HCEC 1CT (cell line): ENCODE measurements at places on chromosomes 12 and 14.

DNA sequence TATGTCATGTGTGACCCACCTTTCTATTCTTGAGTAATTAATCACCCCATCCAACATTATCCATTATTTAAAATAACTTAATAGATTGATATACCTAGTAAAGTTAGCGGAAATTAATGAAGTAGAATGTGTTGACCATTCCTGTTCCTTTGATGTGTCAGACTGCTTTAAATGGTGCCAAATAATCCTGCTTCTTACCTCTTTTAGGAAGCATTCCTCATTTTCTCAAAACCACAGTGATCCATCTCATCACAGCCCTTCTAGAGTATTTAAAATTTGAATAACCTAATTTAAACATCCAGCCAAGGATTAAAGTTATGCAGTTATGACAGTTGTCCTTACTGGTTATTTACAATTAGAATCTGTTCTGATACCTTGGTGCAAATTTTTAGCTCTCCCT, 6.9 kb downstream of the MGAT4C start:
- no peak for DNase-seq

DNA sequence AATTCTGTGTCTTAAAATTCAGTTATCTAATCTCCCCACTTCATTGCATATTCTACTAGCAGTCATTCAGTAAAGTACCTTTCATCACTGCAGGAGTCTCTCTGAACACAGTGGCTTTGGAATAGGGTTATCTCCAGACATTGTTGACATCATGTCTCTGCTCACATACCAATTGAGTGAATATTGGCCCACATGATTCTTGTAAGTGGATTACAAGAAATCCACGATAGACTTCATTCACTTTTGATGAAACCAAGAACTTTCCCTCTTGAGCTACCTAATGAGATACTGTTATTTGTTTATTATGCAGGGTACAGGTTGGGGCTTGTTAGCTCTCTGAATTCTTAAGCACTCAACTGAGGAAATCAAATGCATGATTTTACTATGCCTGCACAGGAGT, 284.9 kb downstream of the RAD51B start:
- DNase-seq: peak; percentile 78

GRCh38 chr14:89327771-89328212, 89.2 kb downstream of the FOXN3 start:
- peak; percentile 36 for DNase-seq

GRCh38 chr14:61201171-61201570, 80.0 kb downstream of the TMEM30B start:
- DNase-seq: no peak

DNA sequence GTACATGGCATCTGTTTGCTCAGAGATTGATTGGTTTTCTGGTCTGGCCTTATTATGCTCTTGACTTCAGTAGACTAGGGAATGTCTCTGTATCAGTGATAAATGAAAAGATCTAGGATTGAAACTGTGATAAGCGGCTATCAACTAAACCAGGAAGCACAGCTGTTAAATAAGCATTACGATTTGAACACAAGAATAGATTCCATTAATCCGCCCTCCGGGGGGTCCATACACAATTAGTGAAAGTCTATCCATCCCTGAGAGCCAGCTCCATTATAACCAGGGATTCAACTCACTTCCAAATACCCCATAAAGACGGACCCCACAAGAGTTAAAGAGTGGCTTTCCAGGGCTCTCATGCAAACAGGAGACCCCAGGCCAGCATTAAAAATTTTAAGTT, 279.0 kb downstream of the GRIN2B start:
- no peak for DNase-seq

DNA sequence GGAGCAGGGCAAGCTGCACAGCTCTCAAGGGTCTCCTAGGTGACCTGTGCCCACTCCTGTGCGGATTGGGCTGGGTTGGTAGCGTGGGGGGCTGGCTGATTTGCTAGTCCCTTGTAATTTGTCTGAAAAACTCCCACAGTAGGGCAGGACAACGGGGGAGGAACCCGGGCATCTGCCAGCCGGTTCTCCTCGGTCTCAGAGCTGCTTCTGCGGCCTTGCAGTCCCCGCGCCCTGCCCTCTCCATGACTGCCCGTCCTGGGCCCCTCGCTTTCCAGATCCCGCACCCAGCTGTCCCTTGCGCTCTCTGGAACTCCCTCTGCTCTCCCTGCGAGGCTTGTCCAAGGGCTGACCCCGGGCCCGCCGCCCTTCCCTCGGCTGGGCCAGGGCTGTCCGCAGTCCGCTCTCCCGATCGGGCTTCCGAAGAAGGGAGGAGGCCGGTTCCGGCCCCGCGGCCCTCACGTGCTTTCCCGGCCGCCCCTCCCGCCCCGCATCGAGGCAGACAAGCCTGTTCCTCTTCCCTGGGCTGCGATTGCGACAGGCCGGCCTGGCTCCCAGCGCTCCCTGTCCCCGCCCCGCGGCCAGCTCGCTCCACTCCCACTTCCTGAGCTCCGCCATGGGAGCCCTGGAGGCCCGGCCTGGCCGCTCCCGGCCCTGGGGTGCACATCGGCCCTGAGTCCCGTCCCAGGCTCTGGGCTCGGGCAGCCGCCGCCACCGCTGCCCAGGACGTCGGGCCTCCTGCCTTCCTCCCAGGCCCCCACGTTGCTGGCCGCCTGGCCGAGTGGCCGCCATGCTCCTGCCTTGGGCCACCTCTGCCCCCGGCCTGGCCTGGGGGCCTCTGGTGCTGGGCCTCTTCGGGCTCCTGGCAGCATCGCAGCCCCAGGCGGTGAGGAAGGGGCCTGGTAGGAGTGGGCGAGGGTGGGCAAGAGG, at the start of gene LTBR:
Gene LTBR (plus strand): TSS at position 591 of the 927 bp plus-strand sequence. CDS start 197 bp downstream, at position 788.
- DNase-seq: peak; percentile 94

GRCh38 chr14:98956661-98957060, 315.3 kb downstream of the BCL11B start:
- DNase-seq: no peak

- DNase-seq: no peak
These were observed 350.7 kb downstream of the TMEM132D start for GRCh38 chr12:129552996-129553750.

GRCh38 chr14:61573321-61573720, 122.0 kb upstream of the HIF1A start:
- peak; percentile 51 for DNase-seq

DNA sequence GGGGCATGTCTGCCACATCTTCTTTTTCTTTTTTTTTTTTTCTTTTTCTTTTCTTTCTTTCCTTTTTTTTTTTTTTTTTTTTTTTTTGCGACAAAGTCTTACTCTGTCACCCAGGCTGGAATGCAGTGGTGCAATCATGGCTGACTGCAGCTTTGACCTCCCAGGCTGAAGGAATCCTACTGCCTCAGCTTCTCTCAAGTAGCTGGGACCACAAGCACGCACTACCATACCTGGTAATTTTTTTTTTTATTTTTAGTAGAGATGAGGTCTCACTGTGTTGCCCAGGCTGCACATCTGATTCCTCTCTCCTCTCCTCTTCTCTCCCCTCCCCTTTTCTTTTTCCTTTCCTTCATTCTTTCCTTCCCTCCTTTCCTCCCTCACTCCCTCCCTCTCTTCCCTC, 18.5 kb downstream of the SLC15A5 start:
- DNase-seq: no peak

DNA sequence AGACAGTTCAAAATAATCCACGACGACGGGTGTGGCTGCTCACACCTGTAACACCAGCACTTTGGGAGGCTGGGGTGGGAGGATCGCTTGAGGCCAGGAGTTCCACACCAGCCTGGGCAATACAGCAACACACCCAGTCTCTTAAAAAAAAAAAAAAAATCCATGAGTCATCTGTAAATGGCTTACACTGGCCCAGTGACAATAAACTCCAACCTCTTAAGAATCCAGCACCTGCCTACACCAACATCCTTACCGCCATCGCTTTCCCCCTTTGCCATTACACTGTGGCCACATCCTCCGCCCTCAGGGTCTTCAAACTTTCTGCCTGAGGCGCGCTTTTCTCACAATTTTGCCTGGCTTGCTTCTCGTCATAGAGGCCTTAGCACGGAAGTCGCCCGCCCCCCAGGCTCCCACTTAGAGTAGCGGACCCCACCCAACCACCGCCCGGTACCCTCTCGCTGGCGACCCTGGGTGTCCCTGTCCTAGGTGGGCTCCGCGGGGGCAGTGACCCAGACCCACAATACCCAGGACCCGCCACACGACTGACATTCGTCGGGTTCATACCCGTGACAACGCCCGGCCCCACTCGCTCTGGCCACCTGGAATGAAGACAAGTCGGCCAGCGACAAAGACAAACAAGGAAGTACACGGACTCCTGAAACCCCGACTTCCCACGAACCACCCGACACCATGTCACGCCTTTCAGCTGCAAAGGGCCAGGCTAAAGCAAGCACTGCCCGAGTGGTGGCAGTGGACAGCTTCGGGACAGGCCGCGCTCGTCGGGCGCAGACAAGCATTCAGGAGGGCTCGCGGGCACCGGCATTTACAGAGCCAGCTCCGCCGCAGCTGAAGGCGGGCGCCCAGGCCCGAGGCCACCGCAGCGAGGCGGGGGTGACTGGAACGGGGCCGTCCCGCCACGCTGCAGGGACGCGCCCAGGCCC, 636 bp downstream of the GOLGA3 start:
- DNase-seq: peak; percentile 72

DNA sequence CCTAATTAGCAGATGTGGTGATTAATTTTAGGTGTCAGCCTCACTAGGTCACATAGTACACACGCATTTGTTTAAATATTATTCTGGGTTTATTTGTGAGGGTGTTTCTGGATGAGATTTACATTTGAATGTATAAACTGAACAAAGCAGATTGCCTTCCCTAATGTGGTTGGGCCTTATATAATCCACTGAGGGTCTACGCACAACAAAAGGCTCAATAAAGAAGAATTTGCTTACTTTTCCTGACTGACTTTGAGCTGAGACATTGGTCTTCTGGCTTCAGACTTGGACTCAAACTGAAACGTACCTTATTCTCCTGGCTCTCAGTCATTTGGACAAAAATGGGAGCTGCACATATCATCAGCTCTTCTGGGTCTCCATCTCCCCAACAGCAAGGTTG, 1132.3 kb upstream of the FLRT2 start:
- DNase-seq: no peak

DNA sequence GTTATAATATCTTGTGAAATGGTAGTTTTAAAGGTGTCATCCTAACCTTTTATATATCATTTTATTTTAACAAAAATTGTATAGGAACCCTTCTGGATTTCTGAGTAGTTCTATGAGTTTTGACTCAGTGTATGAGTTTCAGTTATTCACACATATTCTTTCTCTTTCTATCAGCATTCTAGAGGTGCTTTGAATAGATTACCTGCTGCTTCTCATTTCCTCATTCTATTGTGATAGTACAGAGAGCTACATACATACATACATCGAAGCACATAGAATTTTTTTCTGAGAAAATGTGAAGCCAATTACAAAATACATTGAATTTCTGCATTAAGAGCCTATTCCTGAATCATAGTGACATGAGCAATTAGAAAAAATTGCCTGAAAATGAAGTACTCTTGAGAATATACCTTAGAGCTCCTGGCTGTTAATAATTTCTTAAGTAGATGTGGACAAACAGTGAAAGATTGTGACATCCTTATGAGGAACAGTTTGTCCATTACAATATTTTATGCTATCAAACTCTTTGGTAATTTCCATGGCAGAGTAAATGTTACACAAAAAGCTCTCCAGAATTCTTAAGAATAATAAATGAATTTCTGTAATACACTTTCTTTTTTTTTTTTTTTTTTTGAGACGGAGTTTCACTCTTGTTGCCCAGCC, 556.6 kb downstream of the TRHDE start:
- DNase-seq: no peak

DNA sequence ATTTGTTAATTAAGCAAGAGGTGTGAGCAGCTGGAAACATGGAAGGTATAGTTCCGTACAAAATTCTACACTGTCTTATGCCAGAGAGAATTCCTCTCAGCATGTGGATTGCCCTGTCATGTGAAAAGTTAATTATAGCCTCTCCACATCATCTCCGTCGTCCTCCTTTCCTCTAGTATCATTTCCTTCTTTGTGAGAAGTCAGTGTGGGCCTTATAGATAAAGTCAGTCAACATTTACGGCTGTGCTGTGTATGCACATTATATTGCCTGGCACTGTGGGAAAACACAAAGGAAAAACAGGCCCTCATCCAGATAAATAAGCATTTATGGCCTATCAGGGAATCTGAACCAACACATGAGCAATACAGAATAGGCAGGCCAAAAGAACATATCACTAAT, 236.6 kb downstream of the SEC23A start:
- no peak for DNase-seq

- DNase-seq: no peak
These were observed 23.2 kb upstream of the ATP5MC2 start for GRCh38 chr12:53698948-53699677.

- DNase-seq: no peak
These were observed 282.1 kb upstream of the GRIP1 start for GRCh38 chr12:66960704-66961690.

GRCh38 chr12:65139389-65139788, 18.3 kb upstream of the WIF1 start:
- no peak for DNase-seq

DNA sequence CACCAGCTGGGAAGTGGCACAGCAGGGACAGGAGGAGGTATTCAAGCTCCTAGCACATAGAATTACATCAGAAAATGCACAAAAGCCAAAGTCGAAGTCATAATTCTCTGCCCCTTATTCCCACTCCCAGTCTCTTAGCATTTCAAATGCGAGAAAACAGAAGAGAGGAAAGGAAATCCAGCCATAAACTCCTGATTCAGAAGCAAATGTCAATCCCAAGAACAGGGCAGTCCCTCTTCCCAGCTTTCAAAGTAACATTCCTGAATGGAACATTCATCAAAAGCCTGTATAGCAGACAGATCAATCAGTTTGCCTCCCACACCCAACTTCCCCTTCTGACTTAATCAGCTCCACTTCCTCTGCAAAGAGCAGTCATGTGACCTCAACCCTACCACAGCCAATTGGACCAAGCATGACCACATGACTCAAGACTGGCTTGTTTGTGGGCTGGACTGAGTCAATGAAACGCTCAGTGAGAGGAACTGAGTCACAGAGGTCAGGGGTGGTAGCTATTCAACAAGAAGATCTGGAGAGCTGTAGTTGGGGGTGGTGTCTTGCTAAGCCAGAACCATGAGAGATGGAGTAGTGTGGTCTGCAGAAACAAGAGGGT, 41.4 kb upstream of the TUNAR start:
- peak; percentile 60 for DNase-seq

DNA sequence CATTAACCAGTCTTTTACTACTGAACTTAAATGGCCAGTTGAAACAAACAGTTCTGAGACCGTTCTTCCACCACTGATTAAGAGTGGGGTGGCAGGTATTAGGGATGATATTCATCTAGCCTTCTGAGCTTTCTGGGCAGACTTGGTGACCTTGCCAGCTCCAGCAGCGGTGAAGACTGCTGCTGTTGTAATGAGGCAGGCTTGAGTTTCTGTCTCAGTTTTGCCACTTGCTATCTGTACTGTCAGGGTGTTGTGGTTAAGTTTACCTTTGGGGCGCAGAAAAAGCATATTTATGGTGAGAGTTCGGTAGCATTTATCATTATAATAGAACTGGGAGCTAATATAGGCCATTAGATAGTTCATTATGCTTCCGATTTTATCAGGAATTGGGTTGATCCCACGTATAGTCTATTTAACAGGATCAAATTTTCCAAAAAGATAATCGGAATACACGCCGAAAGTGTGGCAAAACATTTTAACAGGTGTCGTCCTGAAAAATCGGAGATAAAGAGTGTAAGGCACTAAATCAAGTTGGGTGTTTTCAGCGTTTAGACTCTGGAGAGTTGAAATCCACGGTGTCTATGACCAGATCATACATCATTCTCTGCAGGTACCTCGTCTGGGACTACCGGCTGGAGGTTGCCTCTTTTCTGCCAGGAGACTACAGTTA, 688 bp upstream of the NECAP1 start:
- DNase-seq: no peak

GRCh38 chr14:76273346-76273745, 102.6 kb upstream of the ESRRB start:
- no peak for DNase-seq

- DNase-seq: no peak
These were observed 121.3 kb upstream of the CCND2 start for GRCh38 chr12:4152145-4152795.
